Astrocyte of the spinal cord (primary cell): ENCODE measurements at places on chromosomes 5 and 9.

- DNase-seq: no peak
These were observed 918 bp upstream of the MYMK start for GRCh38 chr9:133525677-133526076.

DNA sequence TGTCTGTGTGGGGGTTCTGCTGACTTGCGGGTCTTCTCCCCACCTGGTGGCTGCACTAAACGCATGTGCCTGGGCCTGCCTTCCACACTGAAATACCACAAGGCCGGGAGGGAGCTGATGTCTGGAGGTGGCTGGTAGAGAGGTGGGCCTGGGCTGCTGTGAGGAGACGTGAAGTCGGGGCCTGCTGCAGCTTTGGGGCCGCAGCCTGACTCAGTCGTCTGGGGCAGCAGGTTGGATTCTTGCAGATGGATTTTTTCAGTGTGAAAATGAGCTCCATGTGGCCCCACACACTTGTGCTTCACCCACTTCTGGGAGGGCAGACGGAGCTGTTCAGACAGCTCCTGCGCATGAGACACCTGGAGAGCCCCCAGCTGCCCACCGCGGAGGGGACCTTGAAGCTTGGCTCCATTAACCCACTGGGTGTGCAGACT is 29.3 kb downstream of the COL5A1 start:
- peak; percentile 28 for DNase-seq

GRCh38 chr5:5192681-5193080 is 52.6 kb downstream of the ADAMTS16 start:
- DNase-seq: no peak

GRCh38 chr5:20323323-20323722 is 335.3 kb upstream of the CDH18 start:
- peak; percentile 5 for DNase-seq

DNA sequence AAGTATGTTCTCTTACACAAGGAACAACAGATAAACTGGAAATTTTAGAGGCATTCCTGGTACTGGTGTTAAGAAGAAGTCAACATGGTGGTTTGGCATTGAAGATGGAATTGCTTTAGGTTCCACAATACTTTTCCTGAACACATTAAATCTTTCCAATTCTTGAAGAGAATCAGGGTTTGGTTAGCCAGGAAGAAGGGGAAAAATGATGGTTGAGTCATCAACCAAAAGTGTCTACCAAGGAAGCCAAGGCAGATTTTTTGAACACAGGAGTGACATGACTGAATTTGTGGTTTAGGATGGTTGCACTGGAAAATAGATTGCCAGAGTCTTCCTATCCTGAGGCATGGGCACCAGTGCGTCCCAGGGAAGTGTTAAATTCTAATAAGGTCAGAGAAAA is 433.4 kb downstream of the TMEM38B start:
- peak; percentile 67 for DNase-seq
